SJSA1 (cell line): ENCODE measurements at places on chromosomes 5 and 9. TPM values are rescaled to one million over a fixed set of nuclear protein-coding genes. Genes with fewer than 3 reads are reported as not detected.
A peak's percentile ranks its signal among the peaks of the same experiment; 100 is the strongest.

GRCh38 chr9:3385871-3386270 lies 139.9 kb downstream of the RFX3 start:
- no peak overlapping the region for H3K4me3 ChIP-seq
- H3K27me3 ChIP-seq = no peaks in the 10 kb centered on the region
- no peak overlapping the region for H3K27ac ChIP-seq
- H3K36me3 ChIP-seq = no peaks in the 10 kb centered on the region
- no peak for DNase-seq

DNA sequence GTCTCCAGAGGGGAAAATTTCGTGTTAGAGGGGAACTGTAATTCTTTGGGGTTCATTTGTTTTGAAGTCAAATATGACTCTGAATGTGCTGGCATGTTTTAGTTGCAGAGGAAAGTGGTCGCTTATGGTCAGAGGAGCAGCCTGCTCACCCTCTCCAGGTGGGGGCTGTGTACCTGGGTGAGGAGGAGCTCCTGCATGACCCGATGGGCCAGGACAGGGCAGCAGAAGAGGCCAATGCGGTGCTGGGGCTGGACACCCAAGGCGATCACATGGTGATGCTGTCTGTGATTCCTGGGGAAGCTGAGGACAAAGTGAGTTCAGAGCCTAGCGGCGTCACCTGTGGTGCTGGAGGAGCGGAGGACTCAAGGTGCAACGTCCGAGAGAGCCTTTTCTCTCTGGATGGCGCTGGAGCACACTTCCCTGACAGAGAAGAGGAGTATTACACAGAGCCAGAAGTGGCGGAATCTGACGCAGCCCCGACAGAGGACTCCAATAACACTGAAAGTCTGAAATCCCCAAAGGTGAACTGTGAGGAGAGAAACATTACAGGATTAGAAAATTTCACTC lies 13.5 kb downstream of the TXNDC15 start:
- DNase-seq = no peak
- no peaks in the 10 kb centered on the region for H3K4me1 ChIP-seq
- H3K36me3 ChIP-seq = peaks cover 21% of the 10 kb centered on the region
- H3K4me3 ChIP-seq = no peak overlapping the region
- no peak overlapping the region for H3K27ac ChIP-seq

DNA sequence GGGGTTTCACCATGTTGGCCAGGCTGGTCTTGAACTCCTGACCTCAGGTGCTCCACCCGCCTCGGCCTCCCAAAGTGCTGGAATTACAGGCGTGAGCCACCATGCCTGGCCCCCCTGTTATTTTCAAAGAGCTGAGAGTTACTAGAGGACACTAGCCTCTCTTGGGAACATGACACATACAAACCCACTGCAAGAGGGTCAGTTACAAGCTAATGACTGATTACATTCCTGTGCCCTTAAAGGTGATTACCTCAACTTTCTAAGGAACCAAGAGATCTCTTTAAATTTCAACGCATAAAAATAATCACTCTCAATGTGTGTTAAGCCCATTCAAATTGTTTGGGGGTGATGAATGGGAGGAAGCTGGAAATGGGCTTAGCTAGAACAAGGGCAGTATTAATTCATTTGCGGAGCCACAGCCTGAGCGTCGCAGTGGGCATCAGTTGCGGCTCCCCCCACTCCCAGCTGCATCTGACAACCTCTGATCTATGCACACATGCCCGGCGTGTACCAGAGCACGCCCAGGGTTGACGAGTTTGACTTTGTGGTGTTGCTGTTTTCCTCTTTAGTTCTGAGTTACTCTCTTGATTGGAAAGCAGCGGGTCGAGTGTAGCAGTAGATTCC lies 146.9 kb downstream of the GOLPH3 start:
- DNase-seq = no peak
- no peaks in the 10 kb centered on the region for H3K4me1 ChIP-seq
- no peaks in the 10 kb centered on the region for H3K27me3 ChIP-seq
- H3K36me3 ChIP-seq = no peaks in the 10 kb centered on the region

GRCh38 chr5:5044247-5044840 lies 95.8 kb upstream of the ADAMTS16 start:
- H3K4me3 ChIP-seq = no peak overlapping the region
- peaks cover 27% of the 10 kb centered on the region for H3K27me3 ChIP-seq
- H3K36me3 ChIP-seq = no peaks in the 10 kb centered on the region
- H3K27ac ChIP-seq = no peak overlapping the region
- H3K4me1 ChIP-seq = no peaks in the 10 kb centered on the region

GRCh38 chr9:134455934-134456755 lies 129.9 kb downstream of the RXRA start:
- peak overlapping the region; percentile 10; the same call in 1 of the 2 replicates for H3K4me3 ChIP-seq
- H3K4me1 ChIP-seq = peaks cover 37% of the 10 kb centered on the region
- no peaks in the 10 kb centered on the region for H3K27me3 ChIP-seq

GRCh38 chr5:110105692-110106091 lies 416.0 kb downstream of the MAN2A1 start:
- H3K36me3 ChIP-seq = no peaks in the 10 kb centered on the region
- no peak overlapping the region for H3K4me3 ChIP-seq
- no peaks in the 10 kb centered on the region; the same call in 1 of the 2 replicates for H3K27me3 ChIP-seq
- no peaks in the 10 kb centered on the region for H3K4me1 ChIP-seq
- DNase-seq = no peak

DNA sequence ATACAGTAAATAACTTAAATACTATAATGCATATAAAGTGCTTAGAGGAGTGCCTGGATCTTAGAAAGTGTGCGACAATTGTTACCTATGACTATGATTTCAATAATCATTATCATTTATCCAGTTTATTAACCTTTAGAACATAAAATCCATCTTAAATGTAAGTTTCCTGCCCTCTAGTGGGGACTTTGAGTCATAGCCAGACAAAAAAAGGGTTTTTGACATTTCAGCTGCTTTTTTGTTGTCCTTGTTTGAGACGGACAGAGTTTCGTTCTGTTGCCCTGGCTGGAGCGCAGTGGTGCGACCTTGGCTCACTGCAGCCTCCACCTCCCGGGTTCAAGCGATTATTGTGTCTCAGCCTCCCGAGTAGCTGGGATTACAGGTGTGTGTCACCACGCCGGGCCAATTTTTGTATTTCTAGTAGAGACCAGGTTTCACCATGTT lies 9.7 kb upstream of the C9orf152 start:
- H3K4me1 ChIP-seq = no peaks in the 10 kb centered on the region
- no peak overlapping the region for H3K27ac ChIP-seq

DNA sequence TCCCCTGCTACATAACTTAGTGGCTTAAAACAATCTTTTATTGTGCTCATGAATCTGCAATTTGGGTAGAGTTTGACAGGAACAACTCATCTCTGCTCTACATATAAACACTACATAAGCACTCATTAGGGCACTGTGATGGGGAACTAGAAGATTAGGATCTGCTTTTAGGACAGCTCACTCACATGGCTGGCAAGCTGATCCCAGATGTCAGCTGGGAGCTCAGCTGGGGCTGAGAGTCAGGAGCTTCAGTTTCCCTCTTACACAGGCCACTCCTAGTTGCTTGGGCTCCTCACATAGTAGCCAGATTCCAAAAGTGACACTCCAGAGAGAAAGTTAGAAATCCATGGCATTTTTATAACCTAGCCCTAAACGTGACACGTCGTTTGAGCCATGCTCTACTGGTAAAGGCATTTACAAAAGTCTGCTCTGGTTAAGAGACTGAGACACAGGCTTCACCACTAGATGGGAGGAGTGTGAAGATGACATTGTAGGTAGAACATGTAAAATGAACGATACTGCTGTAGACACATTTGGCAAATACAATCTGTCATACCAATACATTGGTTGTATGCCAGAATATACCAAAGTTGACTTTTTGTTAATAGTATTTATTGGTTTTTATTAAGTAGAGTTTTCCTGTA lies 23.6 kb downstream of the SCAI start:
- H3K27ac ChIP-seq = no peak overlapping the region
- H3K27me3 ChIP-seq = no peaks in the 10 kb centered on the region
- DNase-seq = no peak
- H3K4me3 ChIP-seq = no peak overlapping the region
- H3K4me1 ChIP-seq = no peaks in the 10 kb centered on the region; the same call in 1 of the 2 replicates

DNA sequence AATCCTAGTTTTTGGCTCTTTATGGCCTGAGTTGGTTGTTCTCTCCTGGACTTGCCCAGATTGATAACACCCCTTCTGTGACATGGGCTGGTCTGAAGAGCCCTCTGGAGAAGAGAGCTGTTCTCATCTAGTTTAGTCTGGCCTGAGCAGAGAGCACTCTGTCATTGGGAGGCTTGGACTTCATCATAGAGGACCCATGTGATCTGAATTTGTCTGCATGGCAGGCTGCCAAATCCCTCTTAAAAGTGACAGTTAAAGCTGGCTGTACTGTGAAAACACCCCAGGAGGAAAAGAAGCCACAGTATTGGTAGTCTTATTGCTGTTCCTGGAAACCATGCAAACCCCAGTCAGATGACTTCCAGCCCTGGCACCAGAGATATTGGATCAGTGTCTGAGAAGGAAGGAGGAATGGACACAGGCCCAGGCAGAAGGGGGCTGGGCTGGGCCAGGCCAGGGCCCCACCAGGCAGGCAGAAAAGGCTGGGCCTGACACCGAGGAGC lies 3.7 kb upstream of the WDR31 start:
- H3K27ac ChIP-seq = no peak overlapping the region
- no peaks in the 10 kb centered on the region for H3K36me3 ChIP-seq
- peaks cover 3% of the 10 kb centered on the region for H3K27me3 ChIP-seq
- no peak for DNase-seq

DNA sequence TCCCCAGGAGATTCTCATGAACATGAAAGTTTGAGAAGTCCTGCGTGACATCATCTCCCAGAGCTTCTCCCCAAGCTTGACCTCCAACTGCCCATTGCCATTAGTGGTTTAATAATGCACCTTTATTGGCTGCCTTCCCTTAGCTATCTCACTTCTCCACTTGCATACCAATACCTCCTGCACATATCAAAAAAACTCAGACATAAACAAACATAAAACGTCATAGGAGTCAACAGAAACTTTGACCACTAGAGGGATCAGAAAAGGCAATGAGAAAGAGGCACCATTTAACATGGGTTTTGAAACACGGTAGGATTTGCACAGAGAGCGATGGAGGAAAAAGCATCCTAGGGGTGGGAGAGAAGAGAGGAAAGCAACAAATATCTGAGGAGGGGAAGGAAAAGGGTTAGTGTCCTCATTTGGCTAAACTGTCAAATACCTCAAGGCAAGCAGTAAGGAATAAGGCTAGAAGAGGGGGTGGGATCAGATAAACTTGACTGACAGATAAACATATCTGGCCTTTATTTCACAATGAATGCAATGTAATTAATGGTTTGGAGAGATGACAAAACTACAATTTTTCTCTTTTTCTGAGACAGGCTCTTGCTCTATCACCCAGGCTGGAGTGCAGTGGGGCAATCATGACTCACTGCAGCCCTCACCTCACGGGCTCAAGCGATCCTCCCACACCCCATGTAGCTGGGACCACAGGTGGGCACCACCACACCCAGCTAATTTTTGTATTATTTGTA lies 27.0 kb downstream of the GNAQ start:
- H3K27ac ChIP-seq = no peak overlapping the region
- DNase-seq = no peak
- no peaks in the 10 kb centered on the region for H3K27me3 ChIP-seq
- H3K4me3 ChIP-seq = no peak overlapping the region
- peaks cover 21% of the 10 kb centered on the region for H3K4me1 ChIP-seq

DNA sequence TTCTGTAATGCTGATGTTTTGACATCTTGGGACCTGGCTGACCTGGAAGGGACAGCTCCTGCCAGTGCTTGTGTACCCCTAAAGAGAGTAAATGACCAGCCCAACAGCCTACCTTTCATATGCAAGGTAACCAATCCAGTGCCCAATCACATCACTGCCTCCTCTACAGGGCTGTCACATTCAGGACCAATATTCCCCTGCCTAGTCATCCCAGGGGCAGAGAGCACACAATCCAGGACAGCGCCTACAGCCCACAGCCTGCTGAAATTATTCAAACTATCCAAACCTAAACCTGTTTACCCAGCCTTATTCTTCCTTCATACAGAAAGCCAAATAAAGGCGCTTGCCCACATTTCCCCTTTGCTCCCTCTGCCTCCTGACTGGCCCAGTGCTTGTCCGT lies 284.1 kb downstream of the CTNND2 start:
- H3K27me3 ChIP-seq = no peaks in the 10 kb centered on the region
- no peak overlapping the region for H3K27ac ChIP-seq
- no peak overlapping the region for H3K4me3 ChIP-seq
- no peaks in the 10 kb centered on the region for H3K4me1 ChIP-seq

GRCh38 chr5:169022718-169023117 lies 278.2 kb downstream of the SLIT3 start:
- no peaks in the 10 kb centered on the region for H3K36me3 ChIP-seq
- peaks cover 25% of the 10 kb centered on the region for H3K4me1 ChIP-seq
- no peaks in the 10 kb centered on the region for H3K27me3 ChIP-seq

- H3K4me3 ChIP-seq = no peak overlapping the region
- no peak for DNase-seq
- H3K27me3 ChIP-seq = no peaks in the 10 kb centered on the region
- no peaks in the 10 kb centered on the region for H3K36me3 ChIP-seq
- no peak overlapping the region for H3K27ac ChIP-seq
These were observed 103.8 kb upstream of the LIFR start for GRCh38 chr5:38660194-38660668.

DNA sequence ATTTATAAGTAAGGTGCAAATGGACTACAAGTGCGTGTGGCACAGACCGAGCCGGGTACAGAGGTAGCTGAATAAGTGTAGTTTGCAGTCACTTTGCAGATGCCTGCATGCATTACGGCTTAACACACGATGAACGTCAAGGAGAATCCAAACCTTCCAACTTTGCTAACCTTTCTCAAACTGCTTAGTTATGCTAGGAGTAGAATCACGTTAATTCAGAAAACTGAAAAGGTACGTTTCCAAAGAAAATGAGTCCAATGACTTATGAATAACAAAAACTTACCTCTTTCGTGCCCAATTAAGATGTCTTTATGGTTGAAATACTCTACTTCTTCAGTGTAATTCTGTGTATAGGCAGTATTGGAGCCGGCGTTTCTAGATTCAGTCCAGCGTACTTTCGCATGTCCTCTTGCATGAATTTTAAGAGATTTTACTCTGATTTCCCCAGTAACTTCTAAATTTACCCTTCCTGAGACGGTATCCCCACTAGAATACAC lies 539 bp downstream of the ARRDC3 start:
- peak overlapping the region; percentile 98 for H3K27ac ChIP-seq
- DNase-seq = no peak
- no peaks in the 10 kb centered on the region for H3K27me3 ChIP-seq
- H3K36me3 ChIP-seq = peaks cover 14% of the 10 kb centered on the region
- H3K4me1 ChIP-seq = peaks cover 12% of the 10 kb centered on the region
- H3K4me3 ChIP-seq = peak overlapping the region; percentile 56

DNA sequence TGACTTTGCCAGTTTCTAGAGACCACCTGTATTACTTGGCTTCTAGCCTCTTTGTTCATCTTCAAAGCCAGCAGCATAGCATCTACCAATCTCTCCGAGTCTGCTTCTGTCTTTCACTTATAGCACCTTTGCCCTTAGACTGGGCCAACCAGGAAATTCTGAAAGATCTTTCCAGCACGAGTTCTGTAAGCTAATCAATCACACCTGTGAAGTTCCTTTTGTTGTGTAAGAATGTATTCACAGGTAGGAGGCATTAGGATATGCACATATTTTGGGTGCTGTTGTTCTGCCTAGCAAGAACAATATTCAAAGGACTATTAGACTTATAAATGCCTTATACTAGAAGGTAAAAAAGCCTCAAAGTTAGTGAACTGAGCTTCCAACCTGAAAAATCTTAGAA lies 232.1 kb downstream of the CDH12 start:
- no peak overlapping the region for H3K27ac ChIP-seq
- H3K4me1 ChIP-seq = no peaks in the 10 kb centered on the region
- no peak overlapping the region for H3K4me3 ChIP-seq

- no peak overlapping the region for H3K4me3 ChIP-seq
- H3K4me1 ChIP-seq = no peaks in the 10 kb centered on the region
- no peak overlapping the region for H3K27ac ChIP-seq
- H3K27me3 ChIP-seq = no peaks in the 10 kb centered on the region
- no peaks in the 10 kb centered on the region for H3K36me3 ChIP-seq
- DNase-seq = no peak
These were observed 38.3 kb upstream of the RORB start for GRCh38 chr9:74458832-74459231.

LTC4S gene
- total RNA-seq = 0.68 TPM in 1 of 2 replicates, not detected in the other

PKD2L2 gene
- total RNA-seq = not detected in 2 replicates

SETX gene
- total RNA-seq = 26.1 and 34.6 TPM in 2 replicates

MUSK gene
- 0.08 and 0.16 TPM in 2 replicates for total RNA-seq
